ENCODE measurements at places on chromosomes 5 and 9.
A peak's percentile ranks its signal among the peaks of the same experiment; 100 is the strongest.

DNA sequence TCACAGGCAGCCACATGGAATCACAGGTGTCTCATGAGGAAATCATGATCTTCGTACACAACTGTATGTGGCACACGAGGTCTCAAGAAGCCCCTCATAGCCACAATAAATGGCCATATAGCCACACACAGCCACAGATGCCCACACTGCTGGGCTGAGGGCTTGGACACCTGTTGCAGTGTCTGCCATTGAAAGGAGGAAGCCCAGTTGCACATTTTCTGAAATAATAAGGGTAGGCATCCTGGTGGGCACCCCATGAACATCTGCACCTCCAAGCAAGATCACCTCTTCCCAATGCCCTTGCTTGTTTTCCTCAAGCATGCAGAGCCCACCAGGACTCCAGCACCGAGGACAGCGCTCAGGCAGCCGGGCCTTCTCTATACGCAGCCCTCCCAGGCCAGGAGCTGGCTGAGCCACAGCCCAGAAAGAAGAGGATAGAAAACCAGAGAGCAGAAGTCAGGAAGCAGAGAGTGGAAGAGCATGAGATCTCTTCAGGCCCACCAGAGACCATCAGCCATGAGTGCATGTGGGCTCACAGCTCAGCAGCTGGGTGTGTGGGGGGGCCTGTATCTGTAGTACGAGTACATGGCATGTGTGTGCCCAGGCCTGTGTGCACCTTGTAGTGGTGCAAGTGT is 1.0 kb upstream of the ACSL6 start:
- DNase-seq, result no peak

DNA sequence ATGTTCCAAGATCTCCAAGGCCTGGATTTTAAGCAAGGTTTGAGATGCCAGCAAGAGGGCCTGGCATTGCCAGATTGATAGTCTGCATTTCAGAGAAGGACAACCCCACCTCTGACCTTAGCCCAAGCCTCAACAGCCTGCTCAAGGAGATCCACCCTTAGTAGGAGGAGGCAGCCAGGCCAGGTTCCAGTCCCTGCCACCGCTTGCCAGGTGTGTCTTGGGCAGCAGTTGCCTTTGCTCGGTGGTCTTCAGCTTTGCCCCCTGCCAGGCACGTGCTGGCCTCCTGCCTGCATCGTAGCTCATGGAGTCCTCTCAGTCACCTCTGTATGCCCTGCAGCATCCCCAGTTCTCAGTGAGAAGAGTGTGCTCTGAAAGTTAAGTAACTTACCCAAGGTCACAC is 134.2 kb downstream of the KCNIP1 start:
- no peak for DNase-seq

- DNase-seq, result no peak
Observed at GRCh38 chr5:132394667-132395259, 25.3 kb downstream of the SLC22A5 start.

GRCh38 chr5:146725025-146725424 is 153.5 kb downstream of the PPP2R2B start:
- no peak for DNase-seq

DNA sequence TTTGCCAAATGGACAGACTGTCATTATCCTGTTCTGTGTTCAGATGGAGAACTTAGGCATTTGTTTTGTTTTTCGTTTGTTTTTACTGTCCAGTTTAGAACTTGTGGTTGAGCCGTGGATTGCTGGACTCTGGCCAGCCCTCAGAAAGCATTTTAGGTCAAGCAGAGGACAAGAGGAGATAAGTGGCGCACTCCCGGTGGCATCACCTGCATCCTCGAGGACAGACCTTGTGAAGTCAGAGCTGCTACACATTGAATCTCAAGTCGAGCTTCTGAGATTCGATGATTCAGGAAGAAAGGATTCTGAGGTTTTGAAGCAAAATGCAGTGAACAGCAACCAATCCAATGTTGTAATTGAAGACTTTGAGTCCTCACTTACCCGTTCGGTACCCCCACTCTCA is 8.9 kb downstream of the MTRR start:
- DNase-seq, result no peak

DNA sequence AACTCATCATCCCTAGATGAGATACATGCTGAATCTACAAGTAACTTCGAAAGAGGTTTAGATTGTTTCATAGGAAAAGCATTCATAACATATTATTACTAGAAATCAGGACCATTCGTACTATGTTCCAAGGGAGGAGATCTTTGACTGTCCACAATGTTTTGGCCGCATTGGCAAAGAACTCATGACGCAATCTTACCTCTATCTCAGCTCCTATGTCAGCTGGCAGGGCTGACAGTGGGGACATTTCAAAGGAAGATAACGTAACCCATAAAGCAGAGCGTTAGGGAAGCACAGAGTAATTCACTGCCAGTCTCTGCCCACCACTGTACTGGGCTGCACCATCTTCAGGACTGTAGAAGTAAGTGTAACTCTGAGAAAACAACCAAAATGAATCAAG is 69.7 kb downstream of the EFNA5 start:
- DNase-seq, result no peak

DNA sequence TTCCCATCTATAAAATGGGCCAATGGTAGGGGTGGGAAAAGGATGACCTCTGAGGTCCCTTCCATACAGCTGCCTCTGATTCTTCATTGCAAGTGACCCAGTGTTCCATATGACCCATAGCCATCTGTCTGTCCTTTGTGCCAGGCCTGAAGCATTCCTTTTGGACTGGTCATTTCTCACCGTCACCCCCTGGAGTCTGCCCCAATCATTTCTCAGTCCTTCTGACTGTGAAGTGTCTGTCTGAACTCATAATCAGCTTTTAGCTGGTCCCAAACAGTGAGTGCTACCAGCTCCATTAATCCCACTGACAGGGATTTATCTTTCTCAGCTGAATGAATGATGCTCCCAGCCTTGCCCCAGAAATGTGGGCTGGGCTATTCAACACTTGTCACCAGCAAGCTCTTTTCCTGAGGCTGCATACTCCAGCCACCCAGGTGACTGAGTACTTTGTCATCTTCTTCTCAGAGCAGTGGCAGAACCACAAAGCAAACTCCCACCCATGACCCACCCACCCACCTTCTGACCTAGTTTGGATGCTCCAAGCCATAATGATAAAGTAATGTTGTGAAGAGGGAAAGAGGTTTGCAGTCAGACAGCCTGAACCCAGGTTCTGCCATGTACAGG is 37.4 kb downstream of the KCNIP1 start:
- DNase-seq, result no peak

- no peak for DNase-seq
Observed at GRCh38 chr5:16406630-16407029, 59.0 kb downstream of the ZNF622 start.

DNA sequence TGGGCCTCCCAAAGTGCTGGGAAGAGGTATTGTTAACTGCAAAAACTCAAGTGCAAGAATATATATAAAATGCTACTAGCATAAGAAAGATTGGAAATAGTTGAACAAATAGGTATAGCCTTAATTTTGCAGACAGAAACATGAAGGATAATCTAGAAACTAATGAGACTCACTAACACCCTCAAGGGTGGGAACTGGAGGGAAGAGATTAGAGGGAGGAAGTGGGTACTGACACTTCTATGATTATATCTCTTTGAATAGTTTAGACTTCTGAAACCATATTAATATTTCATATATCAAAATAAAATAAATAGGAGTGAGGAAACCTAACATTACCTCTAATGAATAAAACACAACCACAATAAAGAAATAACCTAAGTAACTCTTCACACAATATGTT is 23.0 kb downstream of the AUH start:
- DNase-seq, result no peak

GRCh38 chr5:149435660-149436059 is 56.6 kb upstream of the IL17B start:
- DNase-seq, result no peak

DNA sequence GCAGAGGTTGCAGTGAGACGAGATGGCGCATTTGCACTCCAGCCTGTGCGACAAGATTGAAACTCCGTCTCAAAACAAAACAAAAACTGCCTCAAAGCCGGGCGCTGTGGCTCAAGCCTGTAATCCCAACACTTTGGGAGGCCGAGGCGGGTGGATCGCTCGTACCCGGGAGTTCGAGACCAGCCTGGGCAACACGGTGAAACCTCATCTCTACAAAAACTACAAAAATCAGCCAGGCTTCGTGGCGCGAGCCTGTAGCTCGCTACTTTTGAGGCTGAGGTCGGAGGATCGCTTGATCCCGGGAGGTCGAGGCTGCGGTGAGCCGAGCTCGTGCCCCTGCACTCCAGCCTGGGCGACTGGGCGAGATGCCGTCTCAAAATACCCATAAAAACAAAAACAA is 988 bp downstream of the GFM2 start:
- no peak for DNase-seq

DNA sequence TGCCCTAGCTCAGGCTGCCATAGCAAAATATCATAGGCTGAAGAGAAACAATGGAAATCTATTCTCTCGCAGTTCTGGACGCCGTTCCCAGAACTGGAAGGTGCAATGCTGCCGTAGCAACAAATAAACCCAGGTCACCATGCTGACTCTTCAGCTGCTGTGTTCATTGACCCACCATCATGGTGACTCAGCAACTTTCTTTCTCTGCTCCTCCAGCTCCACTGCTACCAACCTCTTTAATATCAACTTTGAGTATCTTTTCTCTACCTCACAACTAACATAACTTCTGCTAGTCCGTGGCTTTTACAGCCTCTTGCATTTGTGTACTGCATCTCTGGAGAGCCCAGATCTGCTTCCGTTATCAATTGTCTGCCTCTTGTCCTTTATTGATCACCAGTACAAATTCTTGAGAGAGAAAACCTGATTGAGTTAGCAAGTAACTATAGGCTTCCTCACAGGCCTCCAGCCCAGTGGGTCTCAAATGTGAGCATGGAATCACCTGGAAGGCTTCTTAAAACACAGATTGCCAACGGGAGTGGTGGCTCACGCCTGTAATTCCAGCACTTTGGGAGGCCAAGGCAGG is 47.3 kb upstream of the SLC30A5 start:
- DNase-seq, result no peak

DNA sequence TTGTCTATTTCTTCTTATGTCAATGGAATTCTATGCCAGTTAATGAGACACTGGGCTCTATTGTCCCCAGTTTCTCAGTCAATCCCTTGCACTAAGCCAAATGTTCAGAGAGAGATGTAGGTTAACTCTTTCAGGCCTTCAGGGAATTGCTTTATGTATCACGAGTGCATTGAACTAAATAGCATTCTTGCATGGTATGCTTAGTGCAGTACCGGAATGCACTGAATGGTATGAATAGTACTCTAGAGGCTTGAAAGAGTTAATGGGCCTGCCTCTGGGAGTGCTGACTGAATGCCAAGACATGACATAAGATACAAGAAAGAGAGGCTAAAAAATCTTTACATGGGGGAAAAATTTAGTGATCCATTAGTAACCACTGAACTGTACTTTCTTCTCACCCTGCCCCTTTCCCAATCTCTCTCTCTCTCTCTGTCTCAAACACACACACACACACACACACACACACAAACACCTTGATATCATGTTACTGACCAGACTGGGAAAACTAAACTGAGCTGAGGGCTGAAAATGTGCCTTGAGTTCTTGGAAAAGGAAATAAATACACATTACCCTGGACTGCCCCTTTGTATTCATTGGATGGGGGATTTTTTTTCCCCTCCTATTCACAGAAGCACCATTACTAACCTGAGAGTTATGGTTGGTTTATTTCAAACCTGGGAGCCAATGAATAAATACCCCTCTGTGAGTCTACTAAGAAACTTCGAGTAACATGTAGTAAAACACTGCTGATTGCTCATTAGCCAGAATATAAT is 35.4 kb upstream of the TMC1 start:
- DNase-seq, result peak; percentile 39

- no peak for DNase-seq
Observed at GRCh38 chr5:33789567-33789957, 102.2 kb downstream of the ADAMTS12 start.

- no peak for DNase-seq
Observed at GRCh38 chr5:58185801-58186200, 274.1 kb downstream of the PLK2 start.

DNA sequence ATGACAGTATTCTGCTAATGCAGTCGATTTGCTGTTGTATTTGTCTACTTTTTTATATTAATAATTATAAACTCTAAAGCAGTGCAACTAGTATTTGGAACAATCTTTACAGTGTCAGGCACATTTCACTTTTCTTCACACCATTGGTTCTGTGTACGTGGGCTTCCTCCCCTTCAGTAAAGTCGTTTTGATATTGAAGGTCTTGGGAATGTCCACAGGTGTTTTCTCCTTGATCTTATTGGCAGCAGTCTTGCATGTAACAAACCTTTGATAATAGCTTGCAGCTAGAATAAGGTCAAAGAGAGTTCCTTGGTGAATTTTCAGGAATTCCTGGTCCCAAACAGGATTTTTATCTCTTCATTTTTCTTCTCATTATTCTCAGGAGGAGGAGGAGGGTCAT is 12.2 kb downstream of the DDX4 start:
- DNase-seq, result no peak

- DNase-seq, result no peak
Observed at GRCh38 chr5:181217803-181218062, 5.3 kb upstream of the TRIM41 start.

GRCh38 chr5:132059043-132059695 is 1.3 kb upstream of the IL3 start:
- no peak for DNase-seq

DNA sequence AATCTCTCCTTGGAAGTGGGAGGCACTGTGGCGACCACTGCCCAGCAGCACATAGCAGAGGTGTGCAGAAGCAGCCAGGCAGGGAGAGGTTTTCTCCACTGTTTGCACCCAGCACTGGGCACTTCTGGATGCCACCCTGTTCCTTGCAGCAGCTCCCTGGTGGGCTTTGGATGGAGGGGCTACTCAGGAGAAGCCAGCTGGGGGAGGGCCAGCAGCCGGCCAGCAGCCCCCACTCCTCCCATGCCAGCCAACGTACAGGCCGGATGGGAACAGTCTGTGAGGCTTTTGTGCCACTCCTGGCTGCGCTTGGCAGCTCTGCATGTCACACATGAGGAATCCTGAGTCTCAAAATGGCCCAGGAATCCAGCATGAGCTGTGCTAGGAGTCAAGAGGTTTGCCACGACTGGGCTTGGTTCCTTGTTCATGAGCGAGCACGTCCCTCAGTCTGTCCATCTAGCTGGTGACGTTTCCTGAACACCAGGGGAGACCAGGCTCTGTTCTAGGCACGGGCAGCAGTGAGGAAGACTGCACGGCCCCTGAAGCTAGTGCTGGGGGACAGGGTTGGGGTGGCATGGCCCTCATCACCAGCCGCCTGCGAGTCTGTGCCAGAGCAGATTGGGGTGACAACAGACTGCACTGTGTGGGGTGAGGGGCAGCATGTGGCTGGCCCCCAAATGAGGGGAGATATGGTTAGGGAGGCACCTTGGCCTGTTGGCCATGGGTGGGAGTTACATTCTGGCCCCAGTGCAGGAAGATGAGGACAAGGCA is 10.1 kb downstream of the PHF2 start:
- peak; percentile 1 for DNase-seq

GRCh38 chr9:137757139-137757538 is 120.4 kb upstream of the CACNA1B start:
- no peak for DNase-seq

DNA sequence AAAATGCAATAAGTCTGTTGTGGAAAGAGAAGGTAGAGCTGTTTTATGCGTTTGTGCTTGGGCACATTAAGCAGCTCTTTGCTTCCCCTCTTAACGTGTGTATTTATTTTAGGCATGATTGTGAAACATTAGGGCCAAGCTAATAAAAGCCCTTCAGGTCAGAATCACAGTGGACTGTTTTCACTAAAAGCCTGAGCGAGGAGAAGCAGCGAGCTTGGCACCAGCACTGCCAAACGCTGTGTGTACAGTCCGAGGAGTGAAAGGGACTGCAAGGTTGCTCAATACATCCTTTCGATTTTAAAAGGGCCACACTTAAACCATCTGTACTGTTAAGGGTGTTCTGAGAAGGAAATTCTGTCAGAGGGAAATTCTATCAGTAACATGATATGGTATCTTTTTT is 107.2 kb upstream of the CKMT2 start:
- DNase-seq, result no peak
